T-helper 17 cell (primary cell): ENCODE measurements at places on chromosomes 3 and 15.

GRCh38 chr3:128366652-128367051 lies 100.0 kb downstream of the DNAJB8 start:
- DNase-seq = no peak

DNA sequence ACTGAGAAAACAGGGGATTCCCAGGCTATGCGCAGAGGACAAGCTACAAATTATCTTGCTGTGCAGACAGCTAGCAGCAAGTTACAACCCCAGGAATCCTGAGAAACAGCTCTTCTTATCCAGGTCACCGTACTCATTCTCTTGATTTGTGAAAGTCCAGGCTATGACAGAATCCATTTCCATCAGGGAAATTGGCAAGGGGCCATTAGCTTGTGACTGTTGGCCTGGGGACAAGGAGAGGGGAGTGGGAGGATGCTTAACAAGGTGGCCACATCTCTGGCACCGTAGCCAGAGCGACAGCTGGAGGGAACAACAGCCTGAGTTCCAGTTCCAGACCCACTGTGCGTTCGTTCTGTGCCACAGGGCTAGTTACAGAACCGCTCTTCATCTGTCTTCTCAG lies 44.9 kb upstream of the PLXNA1 start:
- no peak for DNase-seq

DNA sequence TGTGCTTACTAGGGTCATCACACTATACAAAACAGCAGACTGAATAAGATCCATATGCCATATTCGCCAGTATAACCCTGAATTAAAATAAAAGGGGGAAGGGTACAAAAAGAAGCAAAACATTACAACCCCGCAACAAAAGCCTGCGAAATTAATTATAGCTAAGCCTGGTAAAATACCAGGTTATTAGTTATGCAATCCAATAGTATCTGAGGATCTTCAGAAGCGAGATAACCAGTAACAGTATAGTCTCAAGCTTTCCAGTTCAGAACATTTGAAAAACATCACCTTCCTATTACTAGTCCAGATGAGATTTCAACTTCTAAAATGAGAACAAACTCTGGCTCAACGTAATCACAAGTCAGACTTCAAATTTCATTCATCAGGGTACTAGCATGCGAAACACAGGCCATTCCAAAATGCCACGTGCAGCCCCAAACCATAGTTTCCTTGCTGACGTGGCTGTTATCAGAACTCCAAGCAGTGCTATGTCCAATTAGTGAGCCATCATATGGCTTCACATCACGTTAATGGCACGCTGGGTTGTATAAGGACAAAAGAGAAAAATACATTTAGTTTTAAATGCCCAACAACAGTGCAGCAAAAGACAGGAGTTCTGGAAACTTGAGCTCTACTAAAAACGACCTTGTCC lies 1.1 kb downstream of the SSR3 start:
- no peak for DNase-seq

DNA sequence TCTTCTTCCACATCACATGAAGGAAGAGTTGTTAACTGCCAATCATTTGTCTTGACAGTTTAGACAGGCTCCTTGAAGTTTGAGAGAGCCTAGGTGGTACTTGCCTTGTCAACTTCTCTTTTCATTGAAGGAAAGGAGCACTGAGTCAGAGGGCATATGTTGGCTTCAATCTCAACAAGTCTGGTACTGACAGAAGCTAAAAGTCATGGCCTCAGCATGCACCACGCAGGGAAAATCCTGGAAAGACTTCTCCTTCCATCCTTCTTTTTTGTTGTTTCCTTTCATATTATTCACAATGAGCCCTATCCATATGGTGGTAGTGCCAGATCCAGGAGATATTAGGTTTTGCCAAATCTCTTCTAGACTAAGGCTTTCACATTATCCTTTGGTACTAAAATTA lies 1272.5 kb downstream of the ROBO1 start:
- DNase-seq = no peak

DNA sequence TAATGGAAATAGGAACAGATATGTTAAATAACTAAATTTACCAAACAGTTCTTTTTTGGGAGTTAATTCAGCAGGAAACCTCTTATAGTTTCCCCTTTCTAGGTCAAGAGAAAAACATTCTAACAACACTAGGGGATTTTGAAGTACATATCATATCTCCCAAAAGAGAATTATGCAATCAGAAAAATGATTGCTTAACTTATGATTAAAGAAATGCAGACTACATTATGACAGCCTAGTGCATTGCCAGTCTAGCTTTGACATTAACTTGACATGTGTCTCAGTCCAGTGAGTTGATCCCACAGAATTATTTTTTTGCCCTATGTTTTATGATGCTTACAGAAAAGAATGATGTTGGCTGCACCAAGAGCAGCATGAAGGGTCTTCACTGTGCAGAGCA lies 31.7 kb upstream of the NPHP3 start:
- no peak for DNase-seq
